ENCODE measurements at places on chromosomes 16 and 17.

- DNase-seq: peak; percentile 44
These were observed 13.4 kb downstream of the NATD1 start for GRCh38 chr17:21239680-21240368.

- peak; percentile 41 for DNase-seq
These were observed 85.7 kb upstream of the HS3ST2 start for GRCh38 chr16:22728167-22728836.

GRCh38 chr16:84680165-84680842 lies 19.5 kb upstream of the USP10 start:
- DNase-seq: no peak

GRCh38 chr17:50719924-50720794 lies 756 bp downstream of the LUC7L3 start:
- DNase-seq: no peak

DNA sequence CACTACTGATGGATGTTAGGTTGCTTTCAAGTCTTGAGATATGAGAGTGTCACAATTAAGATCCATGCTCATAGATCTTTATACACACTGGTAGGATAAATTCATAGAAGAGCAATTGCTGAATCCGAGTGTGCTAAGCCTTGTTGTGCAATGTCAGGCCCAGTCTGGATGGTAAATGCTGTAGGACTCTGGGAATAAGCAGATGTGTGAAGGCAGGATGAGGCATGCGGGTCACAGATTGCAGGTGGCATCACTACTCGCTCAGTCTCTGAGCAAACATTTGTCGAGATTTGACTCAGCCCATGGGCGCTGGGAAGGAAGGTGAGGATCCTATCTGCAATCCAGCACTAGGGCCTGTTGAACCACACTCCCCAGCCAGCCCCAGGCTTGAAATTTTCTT lies 40.7 kb downstream of the TMEM186 start:
- DNase-seq: no peak

GRCh38 chr17:5541610-5542202 lies 42.6 kb downstream of the NLRP1 start:
- DNase-seq: no peak

DNA sequence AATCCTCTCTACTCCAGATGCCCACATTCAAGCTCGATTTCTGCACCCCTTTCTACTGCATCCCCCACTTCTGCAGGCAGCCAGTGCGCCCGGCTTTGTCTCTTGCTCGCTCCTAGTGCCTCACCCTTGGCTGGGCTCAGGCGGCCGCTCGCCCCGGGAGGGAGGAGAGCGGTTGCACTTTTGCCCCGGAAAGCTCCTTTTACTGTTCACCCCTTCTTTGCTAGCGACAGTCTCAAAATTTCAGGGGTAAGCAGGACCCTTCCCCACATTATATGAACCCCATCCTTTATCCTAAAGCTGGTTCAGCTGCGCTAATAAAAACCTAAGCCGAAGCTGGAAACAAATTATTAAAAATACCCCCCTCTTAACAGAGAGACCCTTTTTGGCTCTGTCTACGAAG lies 1.0 kb downstream of the HOXB5 start:
- no peak for DNase-seq

DNA sequence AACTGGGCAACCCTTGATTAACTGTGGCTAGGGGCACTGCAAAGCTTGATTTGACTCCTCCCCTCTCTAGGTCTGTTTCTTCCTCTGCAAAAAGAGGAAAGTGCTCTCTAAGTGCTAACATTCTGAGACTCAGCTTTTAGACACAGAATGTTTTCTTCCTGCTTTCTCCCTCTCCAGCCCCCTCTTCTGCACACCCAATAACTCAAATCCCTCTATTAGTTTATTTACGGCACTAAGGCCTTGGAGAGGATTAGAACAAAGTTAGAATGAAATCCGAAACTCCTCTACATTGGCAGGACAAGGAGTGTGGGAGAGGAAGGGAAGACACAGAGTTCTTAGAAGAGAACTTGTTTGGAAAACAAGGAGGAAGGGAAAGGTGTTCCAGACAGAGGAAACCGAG lies 3.3 kb upstream of the SBK1 start:
- DNase-seq: no peak

DNA sequence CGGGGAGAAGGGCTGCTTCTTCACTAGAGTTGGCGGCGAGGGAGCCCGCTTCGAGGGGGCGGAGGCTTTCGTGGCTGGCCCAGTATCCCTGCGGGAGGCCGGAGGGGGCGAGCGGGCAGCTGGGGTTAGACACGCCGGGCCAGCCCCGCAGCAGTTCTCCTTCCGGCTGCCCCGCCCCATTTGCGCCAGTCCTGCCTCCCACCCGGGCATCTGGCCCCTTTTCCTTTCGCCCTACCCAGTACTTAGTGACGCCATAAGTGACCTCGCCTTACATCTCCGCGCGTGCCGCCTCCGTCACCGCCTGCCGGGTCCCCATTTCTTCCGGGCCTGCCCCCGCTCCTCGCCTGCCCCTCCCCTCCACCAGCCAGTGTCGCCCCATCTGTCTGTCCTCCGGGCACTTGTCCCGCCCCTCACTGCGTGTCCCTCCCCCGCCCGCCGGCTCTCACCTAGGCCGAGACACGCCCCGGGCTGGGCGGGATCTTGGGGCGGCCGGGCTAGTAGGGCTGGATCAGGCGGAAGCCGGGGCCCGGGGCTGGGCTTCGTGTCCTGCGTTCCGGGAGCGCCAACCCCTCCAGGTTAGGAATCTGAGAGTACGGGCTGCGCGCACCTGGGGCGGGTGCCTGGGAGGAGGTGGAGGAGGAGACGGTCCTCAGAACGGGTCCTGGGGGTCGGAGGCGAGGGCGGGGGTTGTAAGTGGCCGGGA lies 14.3 kb downstream of the SPATA32 start:
- DNase-seq: peak; percentile 79

- peak; percentile 50 for DNase-seq
These were observed 6.5 kb upstream of the LLGL1 start for GRCh38 chr17:18218756-18219415.

DNA sequence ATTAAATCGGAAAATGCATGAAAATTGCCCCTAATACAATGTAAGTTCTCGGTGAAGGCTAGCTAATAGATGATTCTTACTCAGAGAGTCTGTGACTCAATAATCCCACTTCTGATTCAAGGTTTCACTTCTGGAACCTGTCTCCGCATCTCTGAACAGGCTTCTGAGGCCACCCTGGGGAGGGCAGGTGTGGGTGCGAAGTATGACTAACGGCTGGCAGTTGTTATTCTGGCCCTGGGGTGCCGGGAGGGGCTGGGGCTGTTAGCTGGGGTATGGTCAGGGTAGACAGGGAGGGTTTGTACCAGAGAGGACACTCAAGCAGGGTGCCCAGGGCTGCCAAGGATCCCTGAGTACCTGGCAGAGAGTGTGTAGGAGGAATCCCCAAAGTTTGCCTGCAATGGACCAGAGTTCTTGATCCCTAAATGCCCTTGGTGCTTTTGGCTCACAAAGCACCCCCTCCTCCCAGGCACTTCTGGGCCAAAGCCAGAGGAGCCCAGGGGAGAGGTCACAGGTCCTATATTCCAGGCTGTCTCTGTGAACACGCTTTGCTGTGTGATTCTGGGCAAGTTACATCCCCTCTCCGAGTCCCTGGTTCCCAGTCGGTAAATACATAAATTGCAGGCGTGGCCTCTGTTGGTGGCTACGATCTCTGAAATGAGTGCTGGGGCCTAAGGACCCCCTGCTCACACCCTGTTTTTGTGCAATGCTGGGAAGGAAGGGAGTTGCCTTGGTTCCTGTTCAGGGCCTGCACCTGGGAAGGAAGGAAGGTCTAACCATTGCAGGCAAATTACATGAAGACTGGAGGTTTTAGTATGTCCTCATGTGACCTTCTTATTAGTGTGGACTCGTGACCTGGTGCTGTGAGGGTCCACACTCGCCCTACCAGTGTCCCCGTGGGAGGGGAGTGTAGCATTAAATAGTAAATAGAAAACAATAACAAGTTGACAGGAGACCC lies 49.9 kb upstream of the CPNE2 start:
- DNase-seq: no peak

- DNase-seq: no peak
These were observed 84.4 kb upstream of the RPL38 start for GRCh38 chr17:74119049-74119580.

DNA sequence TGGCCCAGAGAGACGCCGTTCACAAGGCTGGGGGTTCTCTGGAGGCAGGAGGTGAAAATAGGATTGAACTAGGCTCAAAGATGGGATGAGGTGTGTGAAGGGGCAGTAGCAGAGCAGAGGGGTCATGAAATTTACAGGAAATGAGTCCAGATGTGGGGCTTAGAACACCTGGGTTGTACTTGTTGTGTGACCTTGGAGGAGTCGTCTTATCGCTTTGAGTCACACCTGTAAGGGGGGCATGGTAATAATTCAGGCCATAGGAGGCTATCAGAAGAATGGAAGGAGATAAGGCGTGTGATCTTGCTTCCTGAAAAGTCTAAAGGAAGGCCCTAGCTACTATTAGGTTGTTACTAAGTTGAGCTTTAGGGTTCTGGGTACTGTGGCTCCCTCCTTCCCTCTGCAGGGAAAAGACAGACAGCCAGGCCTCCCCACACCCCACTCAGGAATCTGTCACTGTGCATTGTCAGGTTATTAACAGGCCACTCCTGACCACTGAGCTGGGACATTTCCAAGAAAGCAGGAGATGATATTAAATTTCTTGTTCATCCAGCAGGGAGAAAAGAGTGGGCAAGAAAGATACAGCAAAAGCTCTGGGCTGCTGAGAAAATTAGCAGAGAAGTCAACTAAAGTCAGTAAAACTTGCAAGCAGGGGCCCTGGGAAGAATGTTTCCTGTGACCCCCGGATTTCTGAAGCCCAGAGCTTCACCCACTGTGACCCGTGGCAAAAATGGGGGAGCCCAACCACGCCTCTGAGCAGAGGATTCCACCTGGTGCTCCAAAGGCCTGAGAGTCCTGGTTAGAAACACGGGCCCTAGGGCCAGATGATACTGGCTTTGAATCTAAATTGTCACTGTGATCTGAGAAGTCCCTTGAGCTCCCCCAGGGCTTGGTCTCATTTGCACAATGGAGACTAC lies 6.0 kb upstream of the CDC42EP4 start:
- no peak for DNase-seq

DNA sequence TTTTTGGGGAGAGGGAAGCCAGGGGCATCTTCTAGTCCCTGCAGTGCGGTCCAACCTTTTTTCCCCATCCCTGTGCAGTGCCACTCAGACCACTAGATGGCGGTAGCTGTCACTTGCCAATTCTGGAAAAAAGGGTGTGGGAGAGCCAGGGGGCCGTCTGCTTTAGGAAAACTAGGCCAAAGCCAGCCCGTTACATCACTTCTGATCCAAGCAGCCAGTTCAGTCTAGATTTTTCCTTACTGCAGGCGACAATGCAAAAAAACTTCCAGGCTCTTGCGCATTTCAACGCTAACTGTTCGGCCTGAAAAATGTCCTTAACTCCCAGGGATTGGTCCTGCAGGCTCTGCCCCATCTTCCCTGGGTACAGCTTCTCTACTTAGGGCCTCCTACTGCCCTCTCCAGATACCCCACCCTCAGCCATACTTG lies 69.2 kb upstream of the CES5A start:
- peak; percentile 20 for DNase-seq

DNA sequence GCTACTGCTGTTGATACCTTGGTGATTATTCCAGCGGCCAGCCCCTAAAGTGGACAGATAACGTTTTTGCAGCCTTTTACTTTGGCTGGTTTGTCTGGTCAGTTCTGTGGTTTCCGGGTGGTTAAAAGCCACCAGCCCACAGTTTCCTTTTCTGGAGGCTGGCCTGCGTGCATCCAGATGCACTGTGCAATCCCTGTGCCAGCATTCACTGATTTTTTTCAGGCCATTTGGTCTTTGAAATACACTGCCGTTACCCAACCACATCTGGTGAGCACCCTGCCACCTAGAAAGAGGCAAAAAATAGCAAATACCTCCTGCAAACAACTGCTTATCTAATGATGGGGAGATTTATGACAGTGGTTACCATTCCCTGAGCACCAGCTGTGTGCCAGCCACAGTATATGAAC lies 797 bp downstream of the NUDT7 start:
- DNase-seq: peak; percentile 71

DNA sequence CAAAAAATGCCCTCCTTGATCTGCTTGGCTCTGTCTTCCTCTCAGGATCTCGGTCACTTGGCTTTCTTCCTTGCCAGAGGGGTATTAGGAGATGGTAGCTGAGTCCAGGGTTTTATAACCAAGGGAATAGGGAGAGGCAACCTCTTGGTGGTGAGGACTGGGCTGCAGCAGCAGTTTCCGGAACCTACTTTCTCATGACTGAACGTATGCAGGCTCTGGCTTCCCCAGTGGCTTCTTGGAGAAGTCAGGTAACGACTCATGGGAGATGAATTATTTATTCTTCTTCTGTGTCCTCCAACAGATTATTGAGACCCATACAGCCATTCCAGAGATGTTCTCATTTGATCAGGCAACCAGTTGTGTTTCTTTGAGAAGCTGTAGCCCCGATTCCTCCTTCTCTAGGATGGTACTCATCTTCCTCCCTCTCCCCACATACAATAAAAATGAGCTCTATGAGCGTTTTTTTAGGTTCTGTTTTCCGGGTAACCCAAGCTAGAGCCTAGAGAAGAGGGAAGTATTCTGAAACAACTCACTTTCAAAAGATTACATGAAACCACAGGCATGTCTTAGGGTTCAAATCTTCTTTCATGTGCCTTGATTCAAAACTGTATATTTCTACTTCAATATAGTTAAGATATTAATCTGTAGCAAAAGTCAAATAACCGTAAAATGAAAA lies 22.3 kb upstream of the DHX40 start:
- no peak for DNase-seq

GRCh38 chr17:81114351-81115093 lies 50.8 kb upstream of the PVALEF start:
- no peak for DNase-seq

DNA sequence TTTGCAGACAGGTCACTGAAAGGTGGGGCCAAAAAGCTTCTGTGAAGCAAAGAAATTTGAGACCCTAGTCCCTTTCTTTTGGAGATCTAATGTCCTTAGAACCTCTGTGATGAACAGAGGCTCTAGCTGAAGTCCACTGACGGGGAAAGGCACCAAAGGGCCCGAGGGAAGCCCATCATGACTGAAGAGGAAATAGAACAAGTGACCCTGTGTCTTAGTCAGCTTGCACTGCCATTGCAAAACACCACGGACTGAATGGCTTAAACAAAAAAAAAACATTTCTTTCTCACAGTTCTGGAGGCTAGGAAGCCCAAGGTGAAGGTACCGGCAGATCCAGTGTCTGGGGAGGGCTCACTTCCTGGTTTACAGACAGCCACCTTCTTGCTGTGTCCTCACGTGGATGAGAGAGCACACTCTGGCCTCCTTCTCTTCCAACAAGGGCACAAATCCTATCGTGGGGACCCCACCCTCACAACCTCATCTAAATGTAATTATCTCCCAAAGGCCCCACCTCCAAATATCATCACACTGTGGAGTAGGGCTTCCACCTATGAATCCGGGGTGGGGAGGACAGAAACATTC lies 24.3 kb upstream of the ASGR2 start:
- DNase-seq: peak; percentile 9

GRCh38 chr16:61858988-61859387 lies 177.2 kb downstream of the CDH8 start:
- peak; percentile 3 for DNase-seq

- peak; percentile 47 for DNase-seq
These were observed at the start of gene PLLP for GRCh38 chr16:57284209-57284951. Gene PLLP, minus strand, starts transcription at chr16:57284672. Its CDS starts 132 bp downstream, at chr16:57284540.
